Renal cortex interstitium (tissue), 15 donors: ENCODE measurements at places on chromosomes 6 and 20.

DNA sequence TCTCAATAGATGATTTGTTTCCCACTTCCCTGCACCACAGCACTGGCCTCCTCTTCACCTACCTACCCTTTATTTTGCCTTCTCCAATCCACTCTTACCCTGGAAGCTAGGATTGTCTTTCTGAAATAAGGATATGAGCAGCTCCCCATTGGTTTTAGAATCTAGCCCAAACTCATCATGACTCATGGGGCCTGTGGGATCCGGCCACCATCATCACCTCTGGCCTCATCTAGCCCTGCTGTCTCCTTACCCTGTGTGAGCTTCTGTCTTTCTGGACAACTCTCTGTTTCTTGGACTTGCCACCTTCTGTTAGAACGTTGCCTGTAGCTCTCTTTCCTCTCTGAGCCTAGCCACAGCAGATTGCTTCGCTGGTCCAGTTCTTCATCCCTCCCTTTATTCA, 277.1 kb downstream of the PAX1 start:
- DNase-seq, result no peak

DNA sequence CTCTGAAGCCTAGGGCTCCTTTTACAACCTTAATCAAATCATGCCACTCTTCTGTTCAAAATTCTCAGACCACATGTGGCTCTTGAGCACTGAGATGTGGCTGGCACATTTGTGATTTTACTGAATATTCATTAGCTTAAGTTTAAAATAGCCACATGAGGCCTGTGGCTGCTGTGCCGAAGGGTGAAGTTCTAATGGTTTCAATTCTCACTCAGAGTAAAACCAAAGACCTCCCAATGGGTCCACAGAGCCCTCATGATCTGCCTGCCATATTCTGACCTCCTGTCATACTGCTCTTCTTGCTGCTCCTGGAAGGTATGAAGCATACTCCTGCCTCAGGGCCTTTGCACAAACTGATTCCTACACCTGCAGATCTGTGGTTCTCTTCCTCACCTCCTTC, 7.8 kb upstream of the CST3 start:
- no peak for DNase-seq

GRCh38 chr20:52895235-52895634, 76.9 kb upstream of the TSHZ2 start:
- DNase-seq, result no peak

GRCh38 chr6:38095054-38095453, 275.5 kb downstream of the ZFAND3 start:
- DNase-seq, result no peak

DNA sequence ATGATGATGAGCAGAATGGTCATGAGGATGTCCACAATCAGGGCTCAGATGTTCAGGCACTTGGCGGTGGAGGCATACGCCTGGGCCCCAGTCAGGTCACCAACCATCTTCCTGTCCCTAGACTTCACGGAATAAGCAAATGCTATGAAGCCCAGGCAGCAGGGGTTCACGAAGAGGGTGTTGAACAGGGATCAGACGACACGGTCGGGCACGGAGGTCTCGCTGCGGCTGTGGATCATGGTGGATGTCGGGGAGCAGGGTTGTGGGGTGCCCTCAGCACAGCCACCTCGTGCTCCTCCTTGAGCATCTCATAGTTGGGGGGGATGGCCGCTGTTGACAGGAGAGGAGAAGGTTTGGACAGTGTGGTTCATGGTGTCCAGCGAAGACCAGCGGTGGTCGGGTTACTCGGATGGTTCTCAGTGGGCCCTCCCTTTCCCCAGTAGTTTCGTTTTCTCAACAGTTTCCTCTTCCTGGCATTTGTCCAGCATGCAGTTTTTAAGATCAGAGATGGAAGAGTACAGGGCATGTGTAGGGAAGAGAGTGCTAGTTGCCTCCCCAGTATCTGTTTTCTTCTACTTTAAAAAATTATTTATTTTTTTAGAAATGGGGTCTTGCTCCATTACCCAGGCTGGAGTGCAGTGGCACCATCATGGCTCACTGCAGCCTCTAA, 20.3 kb upstream of the SPDEF start:
- DNase-seq, result no peak

GRCh38 chr6:26377719-26378118, 5.2 kb upstream of the BTN2A2 start:
- DNase-seq, result no peak

- no peak for DNase-seq
Observed at GRCh38 chr6:36128793-36129192, 1.5 kb upstream of the MAPK13 start.

GRCh38 chr6:157460182-157460999, 79.4 kb downstream of the ZDHHC14 start:
- DNase-seq, result no peak

DNA sequence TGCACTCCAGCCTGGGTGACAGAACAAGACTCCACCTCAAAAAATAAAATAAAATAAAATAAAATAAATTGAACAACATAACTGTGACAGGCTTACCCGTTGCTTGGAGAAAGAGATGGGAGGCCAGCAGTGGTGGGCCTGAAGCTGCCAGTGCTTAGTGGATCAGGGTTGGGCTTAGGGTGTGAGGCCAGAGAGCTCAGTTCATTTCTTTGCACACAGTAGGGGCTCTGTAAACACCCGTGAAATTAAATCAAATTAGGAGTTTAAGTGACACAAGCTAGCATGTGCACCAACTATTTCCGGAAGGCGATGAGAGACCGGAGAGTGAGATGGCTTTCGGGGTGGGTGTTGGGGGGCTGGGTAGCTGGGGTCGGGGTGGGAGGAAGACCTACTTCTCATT, 25.8 kb upstream of the TTPAL start:
- DNase-seq, result no peak

DNA sequence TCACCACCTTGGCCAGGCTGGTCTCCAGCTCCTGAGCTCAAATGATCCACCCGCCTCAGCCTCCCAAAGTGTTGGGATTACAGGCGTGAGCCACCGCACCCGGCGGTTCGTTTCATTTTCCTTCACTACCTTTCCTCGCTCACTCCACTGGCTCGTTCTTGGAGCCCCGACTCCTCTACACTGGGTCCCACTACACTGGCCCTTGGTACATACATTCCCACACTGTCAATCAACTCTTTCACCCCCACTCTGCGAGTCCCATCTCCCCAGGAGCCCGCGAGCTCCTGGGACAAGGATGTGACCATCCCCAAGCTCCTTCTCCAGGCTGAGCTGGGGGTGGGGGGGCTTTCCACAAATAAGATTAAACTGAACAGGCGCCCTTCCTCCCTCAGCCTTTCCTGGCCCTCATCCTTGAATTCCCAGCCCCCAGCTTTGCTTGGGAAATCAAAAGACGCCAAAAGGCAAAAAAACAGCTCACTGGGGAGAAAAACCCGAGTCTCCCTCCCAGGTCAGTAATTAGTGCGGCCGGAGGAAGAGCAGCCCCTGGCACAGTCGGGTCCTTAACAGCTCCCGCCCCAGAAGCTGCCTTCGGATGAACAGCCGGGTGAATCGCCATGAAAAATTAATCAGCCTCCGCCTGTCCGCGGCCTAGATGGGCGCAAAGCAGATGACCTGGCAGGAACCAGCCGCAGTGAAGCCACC, 42.8 kb upstream of the LY86 start:
- DNase-seq, result no peak
